ENCODE measurements at places on chromosomes 1 and 21.

DNA sequence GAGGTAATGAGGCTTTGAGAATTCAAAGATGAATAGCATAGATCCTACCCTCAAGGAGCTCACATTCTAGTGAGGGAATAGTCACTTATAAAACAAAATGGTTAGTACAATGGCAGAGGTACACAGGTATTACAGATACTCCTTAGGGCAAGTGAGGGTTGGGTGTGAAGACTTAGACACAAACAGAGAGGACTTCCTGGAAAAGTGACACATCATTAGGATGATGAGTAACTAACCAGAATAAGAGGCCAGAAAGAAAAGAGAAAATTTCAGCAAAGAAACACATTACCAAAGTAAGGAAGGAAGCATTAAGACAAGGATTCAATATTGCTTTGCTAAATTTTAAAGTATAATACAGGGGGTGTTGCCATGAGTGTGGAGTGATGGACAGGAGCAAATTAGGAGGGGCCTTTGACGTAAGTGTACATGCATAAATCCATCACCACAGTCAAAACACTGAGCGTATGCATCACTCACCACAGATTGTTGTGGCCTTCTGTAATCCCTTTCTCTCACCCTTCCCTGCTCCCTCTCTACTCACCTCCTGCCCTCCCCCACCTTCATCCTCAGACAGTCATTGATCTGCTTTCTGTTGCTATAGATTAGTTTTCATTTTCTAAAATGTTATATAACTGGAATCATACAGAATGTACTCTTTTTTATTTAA, 7.9 kb downstream of the CD53 start:
- DNase-seq, result no peak

DNA sequence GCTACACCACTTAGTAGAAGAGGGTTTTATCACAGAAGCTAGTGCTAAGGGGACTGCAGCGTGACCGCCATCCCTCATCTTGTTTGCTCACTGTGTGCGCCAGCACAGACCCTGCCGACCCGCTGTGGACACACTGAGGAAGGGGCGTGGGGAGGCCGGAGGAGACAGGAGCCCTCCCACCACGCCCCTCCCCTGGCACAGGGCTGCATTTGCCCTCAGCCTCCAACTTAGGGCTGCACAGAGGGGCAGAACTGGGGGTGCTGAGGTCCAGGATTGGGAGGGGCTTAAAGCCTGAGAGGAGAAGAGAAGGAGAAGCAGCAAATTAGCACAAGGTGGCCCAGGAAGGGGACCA, 37.2 kb downstream of the RRP1 start:
- no peak for DNase-seq

- DNase-seq, result no peak
Measured at GRCh38 chr21:39251326-39251725, 62.1 kb downstream of the BRWD1 start.

DNA sequence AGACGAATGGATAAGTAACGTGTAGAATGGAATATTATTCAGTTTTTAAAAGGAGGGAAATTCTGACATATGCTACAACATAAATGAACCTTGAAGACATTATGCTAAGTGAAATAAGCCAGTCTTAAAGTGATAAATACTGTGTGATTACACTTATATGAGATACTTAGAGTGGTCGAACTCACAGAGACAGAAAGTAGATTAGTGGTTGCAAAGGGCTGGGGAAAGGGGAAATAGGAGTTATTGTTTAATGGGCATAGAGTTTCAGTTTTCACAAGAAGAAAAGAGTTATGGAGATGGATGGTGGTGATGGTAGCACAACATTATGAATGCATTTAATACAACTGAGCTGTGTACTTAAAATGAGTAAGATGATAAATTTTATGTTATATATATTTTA, 14.7 kb upstream of the AHCYL1 start:
- DNase-seq, result no peak

- no peak for DNase-seq
Measured at GRCh38 chr1:236113324-236114032, 28.9 kb upstream of the GPR137B start.

DNA sequence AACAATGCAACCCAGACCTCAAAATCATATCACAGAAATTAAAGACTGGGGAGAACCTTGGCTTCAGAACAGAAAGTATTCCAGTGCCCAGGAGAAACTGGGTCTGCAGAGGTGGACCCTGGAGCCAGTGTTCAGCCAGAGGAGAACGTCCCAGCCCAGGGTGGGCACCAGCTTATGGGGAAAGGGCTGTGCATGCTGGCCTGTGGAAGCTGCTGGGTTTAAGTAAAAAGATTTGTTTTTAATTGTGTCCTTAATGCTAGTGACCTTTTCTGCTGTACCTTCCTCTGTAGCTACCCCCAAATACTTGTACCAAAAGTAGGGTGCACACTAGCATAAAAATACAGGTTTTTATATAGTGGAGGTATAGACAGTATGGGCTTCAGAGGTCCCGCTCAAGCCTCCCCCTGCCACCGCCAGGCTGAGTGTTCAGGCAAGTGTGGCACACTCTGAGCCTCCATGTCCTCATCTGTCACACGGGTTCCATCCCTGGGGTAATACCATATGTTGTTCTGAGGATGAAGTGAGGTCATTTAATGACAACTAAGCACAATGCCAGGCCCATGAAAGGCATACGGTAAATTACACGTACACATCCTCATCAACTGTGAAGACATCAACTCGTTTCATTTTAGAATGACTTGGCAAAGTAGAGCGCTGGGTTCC, 47.0 kb downstream of the SLC37A1 start:
- DNase-seq, result no peak

GRCh38 chr1:33577663-33578062, 105.2 kb downstream of the ZSCAN20 start:
- DNase-seq, result no peak

GRCh38 chr1:118487091-118487490, 302.1 kb upstream of the SPAG17 start:
- no peak for DNase-seq

DNA sequence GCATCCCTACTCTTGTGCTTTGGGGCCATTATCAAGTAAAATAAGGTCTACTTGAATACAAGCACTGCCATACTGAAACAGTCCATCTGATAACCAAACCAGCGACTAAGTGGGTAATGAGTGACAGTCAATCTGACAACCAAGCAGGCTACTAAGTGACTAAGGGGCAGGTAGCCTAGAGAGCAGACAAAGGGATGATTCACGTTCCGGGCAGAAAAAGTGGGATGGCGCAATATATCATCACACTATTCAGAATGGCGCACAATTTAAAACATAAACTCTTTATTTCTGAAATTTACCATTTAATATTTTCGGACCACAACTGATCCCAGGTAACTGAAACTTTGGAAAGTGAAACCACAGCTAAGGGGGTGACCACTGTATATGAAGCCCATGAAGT, 17.7 kb downstream of the NGF start:
- DNase-seq, result no peak

DNA sequence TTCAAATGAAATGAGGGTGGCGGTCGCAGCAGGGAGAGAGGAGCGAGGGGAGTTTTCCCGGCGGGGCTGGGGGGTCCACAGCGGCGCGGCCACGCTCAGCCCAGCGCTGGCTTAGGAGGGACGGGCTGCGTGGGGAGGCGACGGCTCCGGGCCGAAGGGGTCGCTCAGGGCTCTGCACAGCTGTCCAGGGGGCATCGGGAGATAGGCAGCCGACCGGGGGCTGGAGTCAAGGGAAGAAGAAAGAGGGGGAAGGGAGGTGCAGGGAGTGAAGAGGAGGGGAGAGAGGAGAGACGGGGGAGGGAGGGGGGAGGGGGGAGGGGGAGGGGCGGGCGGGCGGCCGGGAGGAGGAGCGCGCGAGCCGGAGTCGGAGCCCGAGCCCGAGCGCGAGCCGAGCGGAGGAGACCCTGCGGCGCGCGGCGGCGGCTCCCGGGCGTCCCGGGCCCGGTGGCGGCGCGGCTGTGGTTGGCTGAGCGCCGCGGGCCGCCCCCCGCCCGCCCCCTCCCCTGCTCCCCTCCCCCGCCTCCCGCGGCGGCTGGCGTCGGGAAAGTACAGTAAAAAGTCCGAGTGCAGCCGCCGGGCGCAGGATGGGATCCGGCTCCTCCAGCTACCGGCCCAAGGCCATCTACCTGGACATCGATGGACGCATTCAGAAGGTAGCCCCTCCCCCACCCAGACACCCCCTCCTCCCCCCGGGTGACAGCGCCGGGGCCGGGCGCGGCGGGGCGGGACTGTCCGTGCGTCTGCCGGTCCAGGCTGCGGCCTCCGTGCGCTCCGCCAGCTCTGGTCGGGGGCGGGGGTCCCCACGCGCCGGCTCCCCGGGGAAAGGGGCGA, at the start of gene PDE9A:
Gene PDE9A, plus strand, starts transcription at position 391 of the 831 bp plus-strand sequence. Its CDS starts 194 bp downstream, at position 585.
- DNase-seq, result no peak

- DNase-seq, result no peak
Measured at GRCh38 chr1:37692834-37693175, 489 bp downstream of the CDCA8 start.

DNA sequence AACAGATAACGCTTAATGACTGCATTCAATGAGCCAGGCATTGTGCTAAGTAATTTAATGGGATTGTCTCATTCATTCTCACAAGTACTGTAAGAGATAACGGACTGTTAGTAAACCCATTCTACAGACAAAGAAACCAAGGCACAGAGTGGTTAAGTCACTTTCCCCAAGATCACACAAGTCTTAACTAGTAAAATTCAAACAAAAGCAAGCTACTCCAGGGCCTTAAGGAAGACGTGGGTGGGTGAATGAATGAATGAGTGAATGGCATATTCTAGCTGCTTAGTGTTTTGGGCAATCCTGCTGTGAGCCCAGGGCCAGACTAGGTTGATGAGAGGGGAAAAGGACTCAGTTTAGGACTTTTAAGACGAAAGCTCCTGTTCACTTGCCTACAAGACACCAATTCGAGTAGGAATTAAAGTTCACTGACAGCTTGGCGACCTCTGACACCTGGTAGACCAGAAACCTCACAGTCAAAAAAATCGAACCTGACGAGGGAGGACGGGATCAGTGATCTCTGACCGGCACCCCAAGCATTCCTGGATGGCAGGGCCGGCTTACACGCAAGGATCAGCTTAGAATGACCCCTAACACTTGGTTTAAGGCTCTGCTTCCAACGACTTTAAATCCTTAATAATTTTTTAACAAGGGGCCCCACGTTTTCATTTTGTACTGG, 557 bp downstream of the EMC1 start:
- DNase-seq, result no peak

DNA sequence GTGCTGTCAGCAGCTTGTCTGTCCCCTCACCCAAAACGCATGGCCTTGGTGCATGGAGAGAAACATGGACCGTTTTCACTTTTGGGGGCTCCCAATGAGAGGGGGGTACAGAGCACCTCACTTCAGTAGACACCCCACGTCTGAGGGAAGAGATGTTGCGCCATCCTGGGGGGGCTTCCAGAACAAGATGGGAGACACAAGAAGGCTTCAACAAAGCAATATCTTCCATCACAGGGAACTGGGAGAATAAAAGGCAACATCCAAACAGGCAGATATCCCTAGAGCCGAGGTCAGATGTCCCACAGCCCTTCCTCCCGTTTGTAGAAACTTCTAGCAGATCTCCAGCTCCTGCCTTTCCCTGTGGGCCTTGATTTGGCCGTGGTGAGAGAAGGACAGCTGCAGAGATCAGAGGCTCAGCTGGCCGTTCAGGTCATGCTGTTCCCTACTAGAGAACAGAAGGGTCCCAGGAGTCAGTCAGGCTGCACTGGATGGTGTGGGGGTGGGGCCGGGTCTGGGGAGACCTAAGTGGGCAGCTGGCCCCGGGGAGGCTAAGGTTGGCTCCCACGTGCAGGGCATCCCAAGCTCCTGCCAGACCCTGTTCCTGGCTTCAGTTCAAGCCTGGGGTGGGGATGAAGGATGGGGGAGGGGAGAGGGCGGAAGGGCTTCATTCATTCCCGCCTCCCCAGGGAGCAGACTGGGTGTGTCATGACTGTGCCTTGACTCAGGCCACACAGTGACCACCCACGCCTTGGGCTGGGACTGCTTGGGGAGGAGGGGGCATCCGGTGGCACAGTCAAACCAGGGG, 4.4 kb downstream of the PLOD1 start:
- no peak for DNase-seq

DNA sequence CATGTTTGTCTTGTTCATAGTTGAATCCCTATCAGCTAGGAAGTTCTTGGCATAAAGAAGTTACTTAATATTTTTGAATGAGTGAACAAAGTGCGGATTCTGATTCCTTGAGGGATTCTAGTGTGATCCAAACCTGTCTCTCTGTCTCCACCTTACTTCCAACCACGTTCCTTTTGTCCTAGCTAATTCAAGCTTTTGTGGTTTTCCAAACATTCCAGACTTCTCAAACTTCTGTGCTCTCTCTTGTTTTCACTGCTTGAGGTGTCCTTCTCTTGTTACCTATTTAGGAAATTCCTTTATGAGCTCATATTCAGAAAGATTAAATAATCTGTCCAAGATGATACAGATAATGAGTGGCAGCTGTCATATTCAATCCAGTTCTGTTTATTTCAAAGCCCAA, 353.2 kb downstream of the PTBP2 start:
- no peak for DNase-seq

DNA sequence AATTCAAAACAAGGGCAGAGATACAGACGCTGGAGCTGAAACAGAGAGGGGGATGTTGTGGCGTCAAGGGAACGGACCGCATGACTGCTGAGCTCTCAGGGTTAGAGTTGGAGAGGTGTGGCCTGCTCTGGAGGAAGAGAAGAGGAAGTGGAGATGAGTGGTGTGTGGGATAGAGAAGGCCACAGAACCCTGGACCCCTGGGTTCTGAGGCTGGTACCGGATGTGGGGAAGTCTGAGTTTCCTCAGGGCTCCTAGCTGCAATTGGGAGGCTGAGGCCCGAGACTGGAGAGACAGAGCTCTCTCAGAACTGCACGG, 1.8 kb downstream of the BCAN start:
- no peak for DNase-seq

DNA sequence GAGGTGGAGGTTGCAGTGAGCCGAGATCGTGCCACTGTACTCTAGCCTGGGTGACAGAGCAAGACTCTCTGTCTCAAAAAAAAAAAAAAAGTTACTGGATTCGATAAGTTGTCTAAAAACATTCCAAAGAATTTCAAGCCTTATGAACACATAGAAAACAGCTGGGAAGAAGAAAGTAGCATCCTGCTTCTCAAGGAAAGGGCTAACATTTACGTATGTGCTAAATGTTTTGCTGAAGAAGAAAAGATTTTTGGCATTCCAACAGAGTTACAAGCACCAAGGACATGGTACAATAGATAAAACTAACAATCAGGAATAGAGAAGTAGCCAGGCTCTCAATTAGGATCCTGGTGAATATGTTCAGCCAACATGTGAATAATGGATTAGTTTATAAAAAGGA, 69.8 kb downstream of the HFM1 start:
- no peak for DNase-seq

- DNase-seq, result no peak
Measured at GRCh38 chr1:234307726-234308125, 65.5 kb upstream of the COA6 start.

- no peak for DNase-seq
Measured at GRCh38 chr1:183744132-183744913, 60.6 kb upstream of the RGL1 start.

DNA sequence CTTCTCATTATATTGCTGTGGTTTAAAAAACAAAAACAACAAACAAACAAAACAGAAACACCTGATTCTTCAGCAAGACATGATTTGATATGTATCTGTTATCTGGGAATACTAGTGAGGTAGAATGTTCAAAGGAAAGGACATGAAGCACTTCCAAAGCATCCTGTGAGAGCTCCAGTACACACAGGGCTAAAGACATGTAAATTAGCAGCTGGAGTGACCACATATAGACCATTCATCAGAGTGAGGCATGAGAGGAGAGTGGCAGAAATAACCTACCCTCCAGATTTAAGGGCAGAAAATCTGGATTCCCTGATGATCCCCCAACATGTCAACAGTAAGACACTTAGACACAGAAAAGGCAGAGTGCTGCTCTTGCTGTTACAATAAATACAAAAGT, 260.5 kb upstream of the CHRM3 start:
- no peak for DNase-seq
